ENCODE measurements at places on chromosomes 4 and X.

DNA sequence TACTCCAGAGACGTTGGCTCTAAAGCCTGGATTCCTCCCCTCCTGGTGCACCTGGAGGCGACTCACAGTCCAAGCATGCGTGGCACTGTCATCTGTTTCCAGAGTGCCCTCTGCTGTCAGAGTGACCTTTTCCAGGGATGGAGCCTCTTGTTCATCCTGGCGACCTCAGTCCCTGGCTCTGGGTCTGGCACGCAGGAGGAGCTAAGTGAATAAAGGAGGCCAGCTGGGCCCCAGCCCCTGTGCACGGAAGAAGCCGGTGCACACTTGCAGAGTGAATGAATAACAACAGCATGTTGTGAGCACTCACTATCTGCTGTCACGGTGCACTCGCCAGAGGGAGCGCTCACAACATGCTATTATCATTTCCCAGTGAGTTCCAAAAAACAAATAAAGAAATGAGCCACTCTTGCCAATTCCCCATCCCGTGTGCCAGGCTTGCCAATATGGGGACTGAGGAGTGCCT, 27.8 kb upstream of the PSAPL1 start:
- no peak for DNase-seq

DNA sequence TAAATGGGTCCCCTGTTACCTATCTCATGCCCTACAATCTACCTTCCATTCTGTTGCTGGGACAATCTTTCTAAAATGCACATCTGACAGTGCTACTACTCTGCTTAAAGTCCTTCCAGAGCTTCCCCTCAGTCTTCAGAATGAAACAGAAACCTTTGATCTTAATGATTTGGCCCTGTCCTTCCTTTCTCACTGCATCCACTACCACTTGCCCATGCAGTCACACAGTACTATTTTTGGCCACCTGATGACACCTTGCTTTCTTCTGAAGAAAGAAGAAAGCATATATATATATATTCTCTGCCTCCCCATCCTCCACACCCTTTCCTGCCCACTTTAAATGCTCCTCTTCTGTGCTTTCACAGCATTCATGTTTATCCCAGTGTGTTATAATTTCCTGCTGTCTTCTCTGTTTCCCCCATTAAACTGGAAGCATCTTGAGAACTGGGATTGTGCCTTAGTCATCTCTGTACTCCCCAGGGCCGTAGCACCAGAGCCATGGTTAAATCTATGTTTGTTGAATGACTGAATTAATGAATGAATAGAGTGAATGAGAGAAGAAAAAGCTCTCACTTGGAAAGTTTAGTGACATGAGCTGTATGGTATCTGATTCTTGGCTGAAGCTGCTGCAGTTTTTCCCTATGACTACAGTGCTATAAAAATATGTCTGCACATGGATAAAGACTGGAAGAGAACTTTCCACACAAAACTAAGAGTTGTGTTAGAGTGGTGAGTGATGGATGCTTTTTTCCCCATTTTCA, 56.2 kb downstream of the RTL9 start:
- no peak for DNase-seq

DNA sequence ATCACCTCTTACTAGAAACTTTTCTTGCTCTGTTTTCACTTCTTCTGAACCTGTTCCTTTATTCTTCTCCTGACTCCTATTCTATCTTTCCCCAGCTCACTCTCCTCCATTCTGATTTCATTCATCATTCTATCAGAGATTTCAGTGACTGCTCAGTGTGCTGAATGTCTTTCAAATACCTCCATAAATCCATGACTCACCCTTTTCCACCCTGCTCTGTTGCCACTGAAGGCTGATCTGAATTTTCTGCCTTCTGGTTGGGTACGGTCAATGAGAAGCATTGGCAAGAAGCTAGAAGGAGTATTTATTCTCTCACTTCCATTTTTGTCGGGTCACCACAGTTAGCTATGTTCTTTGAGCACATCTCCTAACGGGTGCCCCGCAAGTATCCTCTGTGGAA, 265.9 kb downstream of the CBLL2 start:
- DNase-seq, result no peak

DNA sequence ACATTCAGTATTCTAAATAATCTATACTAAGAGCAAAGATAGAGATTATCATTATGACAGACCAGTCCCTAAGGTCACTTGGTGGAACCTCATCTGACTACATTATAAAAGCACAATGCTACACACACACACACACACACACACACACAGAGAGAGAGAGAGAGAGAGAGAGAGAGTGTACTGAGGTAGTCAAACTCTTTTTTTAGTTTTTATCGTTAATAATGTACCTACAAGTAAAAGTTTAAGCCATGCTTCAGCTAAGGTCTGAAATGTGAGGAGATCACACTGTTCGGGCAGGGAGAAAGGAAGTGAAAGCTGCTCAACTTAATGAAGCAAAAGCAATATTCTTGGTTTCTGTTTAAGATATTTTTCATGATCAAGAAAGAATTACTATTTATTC, 75.8 kb upstream of the CCDC160 start:
- DNase-seq, result no peak

DNA sequence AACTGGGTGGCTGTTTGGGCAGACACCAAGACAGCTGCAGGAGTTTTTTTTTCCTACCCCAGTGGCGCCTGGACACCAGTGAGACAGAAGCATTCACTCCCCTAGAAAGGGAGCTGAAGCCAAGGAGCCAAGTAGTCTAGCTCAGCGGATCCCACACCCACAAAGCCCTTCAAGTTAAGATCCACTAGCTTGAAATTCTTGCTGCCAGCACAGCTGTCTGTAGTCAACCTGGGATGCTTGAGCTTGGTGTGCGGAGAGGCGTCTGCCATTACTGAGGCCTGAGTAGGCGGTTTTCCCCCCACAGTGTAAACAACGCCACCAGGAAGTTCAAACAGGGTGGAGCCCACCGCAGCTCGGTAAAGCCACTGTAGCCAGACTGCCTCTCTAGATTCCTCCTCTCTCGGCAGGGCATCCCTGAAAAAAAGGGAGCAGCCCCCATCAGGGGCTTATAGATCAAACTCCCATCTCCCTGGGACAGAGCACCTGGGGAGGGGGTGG, 171.4 kb downstream of the ARHGEF9 start:
- no peak for DNase-seq

GRCh38 chr4:1714303-1715001, 2.3 kb upstream of the SLBP start:
- DNase-seq, result no peak

DNA sequence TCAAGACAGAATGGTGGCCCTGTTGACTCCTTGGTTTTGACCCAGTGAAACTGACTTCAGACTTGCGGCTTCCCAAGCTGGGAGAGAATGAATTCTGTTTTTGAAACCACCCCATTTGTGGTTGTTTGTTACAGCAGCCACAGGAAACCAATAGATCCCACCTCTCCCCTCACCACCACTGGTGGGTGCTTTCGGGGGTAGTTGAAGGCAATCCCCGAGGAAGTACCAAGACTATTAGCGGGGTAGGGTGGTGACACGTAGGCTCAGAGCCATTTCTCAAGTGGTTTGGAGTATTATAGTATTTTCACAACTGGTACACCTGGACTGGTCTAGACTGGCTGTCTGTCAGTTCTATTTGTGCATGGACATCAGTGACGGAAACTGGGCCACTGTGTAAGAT, 189.1 kb upstream of the RBPJ start:
- DNase-seq, result no peak

DNA sequence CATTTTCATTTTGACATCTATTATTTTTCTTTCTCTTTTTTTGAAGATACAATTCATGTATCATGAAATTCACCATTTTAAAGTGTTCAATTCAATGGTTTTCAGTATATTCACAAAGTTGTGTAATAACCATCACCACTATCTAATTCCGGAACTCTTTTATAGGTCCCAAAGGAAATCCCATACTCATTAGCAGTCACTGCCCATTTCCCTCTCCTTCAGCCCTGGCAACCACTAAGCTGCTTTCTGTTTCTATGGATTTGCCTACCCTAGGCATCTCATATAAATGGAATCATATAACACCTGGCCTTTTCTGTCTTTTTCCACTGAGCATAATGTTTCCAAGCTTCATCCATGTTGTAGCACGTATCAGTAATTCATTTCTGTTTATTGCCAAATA, 3.2 kb upstream of the FGF2 start:
- DNase-seq, result no peak

- no peak for DNase-seq
These were observed 9.1 kb upstream of the ELF4 start for GRCh38 chrX:130119312-130119898.

- DNase-seq, result no peak
These were observed 3.8 kb downstream of the SCML1 start for GRCh38 chrX:17741123-17741511.

DNA sequence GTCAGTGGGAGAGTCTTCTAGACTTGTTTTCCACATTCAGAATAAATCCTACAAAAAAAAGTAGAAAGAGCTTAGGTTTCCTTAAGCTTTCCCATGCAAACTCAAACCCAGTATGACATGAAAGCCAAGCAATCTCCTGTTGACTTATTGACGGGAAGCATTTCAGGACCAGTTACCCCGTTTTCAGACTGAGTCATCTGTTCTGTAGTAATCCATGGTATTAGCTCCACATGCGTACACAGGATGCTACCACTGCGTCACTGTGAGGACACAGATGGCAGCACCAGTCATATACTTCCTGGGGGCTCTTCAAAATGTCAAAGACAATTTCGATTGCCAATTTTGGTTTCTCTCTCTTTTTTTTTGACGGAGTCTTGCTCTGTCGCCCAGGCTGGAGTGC, 224.9 kb upstream of the MAD2L1 start:
- no peak for DNase-seq

DNA sequence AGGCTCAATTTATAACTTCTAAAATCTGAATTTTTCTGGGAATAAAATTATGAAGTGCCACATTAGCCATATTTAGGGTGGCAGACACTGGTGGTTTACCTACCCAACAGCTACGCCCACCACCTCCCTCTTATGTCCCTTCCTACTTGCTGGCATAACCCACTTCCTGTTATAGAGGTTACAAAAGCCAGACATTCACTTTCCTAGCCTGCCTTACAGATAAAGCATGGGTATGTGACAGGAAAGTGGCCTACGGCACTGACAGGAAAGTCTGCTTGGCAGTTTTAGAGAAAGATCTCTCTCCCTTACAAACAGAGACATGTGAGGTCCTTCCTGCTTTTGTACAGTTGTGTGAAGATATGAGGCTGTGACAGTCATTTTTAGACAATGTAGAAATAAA, 12.4 kb downstream of the DDX53 start:
- DNase-seq, result no peak

DNA sequence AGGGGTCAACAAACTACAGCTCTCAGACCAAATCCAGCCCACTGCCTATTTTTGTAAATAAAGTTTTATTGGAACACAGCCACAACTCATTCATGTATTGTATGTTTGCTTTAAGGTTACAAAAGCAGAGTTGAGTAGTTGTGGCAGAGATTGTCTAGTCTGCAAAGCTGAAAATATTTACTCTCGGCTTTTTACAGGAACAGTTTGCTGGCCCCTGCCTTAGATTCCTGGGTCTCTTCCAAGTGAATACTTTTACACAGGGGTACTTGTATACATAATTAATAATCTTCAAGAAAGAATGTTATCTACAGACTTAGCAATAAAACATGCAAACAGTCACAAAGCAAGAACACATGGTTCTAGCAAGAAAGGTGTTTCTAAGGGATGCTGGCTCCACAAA, 154.2 kb downstream of the AMELX start:
- no peak for DNase-seq

GRCh38 chr4:55435141-55435841, 39.5 kb downstream of the TMEM165 start:
- DNase-seq, result no peak

DNA sequence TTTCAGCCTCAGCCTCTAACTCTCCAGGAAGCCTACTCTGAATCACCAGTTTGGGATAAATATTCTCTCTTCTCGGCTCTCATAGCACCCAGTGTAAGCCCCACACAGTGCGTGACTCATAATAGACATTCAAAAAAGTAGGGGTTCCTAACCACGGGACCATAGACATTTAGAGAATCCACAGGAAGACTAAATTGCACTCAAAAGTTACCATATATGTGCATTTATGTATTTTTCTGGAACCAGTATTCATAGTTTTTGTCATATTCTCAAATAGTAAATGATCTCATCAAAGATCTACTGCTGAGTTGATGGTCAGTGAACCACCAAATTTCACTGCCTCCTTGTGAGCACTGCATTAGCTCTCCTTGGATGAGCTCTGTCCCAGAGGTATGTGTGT, 625.7 kb downstream of the SMARCA1 start:
- no peak for DNase-seq

- DNase-seq, result no peak
These were observed 36.4 kb downstream of the DHX15 start for GRCh38 chr4:24547979-24548378.

- DNase-seq, result no peak
These were observed 48.1 kb upstream of the PLK4 start for GRCh38 chr4:127832585-127832984.

All from stimulated activated CD8-positive, alpha-beta memory T cell treated with anti-CD3 and anti-CD28 coated beads, Interleukin-15, amount 100 ng/mL, for 24 hours (primary cell).